ENCODE measurements at places on chromosomes 12 and 14.

DNA sequence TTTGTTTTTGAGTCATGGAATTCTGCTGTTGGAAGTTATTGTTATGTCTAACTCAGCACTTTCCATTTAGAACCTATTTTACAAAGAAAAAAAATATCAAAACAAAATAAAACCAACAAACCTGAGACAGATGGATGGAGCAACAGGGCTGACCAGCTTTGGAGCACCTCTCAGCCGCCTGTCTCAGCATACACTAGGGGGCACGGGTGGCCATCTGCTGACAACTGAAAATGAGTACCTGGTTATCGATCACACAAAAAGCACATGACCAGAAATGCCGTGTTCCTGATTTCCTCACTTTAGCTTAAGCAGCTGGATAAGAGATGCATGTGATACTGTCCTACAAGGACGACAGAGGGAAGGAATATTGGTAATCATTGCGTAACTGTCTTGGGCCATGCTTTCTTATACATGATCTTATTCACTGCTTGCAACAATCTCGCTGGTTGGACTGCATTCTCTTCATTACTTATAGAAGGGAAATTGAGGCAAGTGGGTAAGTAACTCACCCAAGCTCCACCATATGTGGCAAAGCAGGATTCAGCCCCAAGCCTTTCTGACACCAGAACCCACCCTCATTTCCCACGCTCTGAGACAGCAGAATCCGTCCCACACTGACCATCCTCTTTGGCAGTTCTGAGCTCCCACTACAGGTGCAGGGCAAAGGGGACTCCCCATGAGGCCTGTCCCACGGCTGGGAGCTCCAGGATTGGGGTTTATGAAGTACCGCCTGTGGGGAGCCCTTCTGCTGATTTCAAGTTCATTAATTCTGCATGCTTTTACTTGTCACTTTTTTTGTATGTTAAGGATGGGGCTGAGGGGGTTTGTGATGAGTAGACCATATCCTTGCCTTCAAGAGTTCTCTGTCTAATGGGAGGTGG lies 43.5 kb downstream of the C14orf132 start:
- no peak for DNase-seq

GRCh38 chr12:109735825-109736551 lies 22.4 kb downstream of the FAM222A start:
- no peak for DNase-seq

- DNase-seq, result no peak
Measured at GRCh38 chr14:93702946-93703345, 85.3 kb downstream of the PRIMA1 start.

GRCh38 chr14:31439561-31439960 lies 17.7 kb downstream of the DTD2 start:
- DNase-seq, result no peak

GRCh38 chr12:6037459-6037858 lies 87.0 kb downstream of the VWF start:
- no peak for DNase-seq

DNA sequence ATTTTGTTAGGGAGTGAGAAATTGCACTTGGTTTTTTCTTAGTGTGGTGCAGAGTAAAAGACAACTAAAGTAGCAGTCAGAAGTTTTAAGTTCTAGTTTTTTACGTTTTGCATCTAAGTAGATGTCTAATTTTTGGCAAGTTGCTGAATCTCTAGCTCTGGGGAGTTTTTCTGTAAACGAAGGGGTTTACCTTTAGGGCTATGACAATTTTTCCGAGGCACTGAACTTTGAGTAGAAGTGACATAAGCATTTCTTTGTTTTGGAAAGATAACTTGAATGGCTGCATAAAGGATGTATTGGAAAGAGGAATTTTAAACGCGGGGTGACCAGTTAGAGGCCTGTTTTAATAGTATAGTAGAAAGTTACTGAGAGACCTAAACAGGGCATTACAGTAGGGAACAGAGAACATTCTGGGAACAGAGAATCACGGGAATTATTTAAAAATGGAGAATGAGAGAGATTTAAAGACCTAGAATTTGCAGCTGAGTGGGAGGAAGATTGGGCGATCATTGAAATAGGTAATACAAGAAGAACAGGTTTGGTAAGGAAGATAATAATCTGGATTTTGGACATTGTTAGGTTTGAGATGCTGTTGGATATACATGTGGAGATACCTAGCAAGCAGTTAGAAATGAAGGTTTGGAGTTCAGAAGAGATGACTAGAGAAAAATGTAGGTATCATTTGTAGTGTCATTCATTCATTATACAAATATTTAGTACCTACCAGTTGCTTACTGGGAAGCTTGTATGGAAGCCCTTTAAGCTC lies 1.2 kb downstream of the ZNF410 start:
- no peak for DNase-seq

DNA sequence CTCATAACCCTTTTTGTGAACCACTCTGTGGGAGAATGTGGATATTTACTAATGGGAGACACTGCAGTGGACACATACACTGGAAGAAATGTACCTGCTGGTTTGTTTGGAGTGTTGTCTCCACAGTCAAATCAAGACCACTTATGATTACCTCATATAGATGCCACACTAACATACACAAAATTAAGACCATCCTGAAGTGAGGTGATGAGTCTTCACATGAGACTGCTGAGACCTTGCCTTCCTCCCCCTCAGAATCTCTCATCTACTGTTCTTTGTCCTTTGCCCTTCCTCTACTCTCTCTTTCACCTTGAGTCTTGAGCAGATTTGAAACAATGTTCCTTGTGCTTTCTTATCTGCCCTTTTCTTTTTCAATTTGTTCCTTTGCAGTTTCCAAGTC lies 4.3 kb downstream of the KRT6A start:
- no peak for DNase-seq

DNA sequence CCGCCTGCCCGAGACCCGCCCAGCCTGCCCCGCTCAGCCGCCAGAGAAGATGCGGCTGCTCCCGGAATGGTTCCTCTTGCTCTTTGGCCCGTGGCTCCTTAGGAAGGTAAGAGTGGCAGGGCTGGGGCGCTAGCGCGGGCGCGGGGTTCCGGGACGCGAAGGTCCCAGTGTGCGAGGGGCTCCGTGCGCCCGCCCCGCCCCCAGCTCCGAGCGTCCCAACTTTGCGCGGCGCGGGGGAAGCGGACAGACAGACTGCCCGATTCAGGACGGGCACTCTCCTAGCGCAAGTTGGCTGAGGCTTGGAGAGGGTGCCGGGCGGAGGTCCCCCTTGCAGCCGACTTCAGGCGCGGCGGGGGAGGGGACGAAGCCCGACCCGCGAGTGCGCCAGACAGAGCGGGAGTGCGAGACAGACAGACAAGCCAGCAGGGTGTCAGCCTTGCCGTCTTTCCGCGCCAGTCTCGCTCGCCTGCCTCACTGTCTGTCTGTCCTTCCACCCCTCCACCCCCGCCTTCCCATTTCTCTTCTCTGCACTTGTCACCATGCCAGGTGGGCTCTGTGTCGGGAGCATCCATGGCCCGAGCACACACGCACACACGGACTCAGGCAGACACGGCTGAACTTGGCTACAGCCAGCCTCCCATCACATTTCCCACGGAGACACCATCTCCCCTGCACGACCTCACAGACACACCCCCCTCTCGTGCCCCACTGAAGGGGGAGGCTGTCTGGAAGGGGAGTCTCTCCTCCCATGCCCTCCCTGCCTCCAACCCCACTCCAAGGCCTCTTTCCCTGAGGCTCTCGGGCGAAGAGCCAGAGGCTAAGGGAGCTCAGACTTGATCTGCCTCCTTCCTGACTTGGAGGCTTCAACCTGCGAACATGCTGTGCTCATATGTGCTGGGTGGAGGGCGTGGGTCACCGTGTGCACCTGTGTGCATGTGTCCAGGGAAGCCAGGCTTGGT lies 606 bp downstream of the NXPH4 start:
- no peak for DNase-seq

GRCh38 chr12:92621833-92622232 lies 81.0 kb upstream of the PLEKHG7 start:
- no peak for DNase-seq

- DNase-seq, result no peak
Measured at GRCh38 chr12:100610666-100611430, 37.4 kb downstream of the GAS2L3 start.

GRCh38 chr12:26971963-26972362 lies 33.7 kb downstream of the FGFR1OP2 start:
- DNase-seq, result peak; percentile 47
